ENCODE measurements at places on chromosomes 2 and 18.

- no peak for DNase-seq
These were observed 849 bp downstream of the AQP4 start for GRCh38 chr18:26864658-26865057.

DNA sequence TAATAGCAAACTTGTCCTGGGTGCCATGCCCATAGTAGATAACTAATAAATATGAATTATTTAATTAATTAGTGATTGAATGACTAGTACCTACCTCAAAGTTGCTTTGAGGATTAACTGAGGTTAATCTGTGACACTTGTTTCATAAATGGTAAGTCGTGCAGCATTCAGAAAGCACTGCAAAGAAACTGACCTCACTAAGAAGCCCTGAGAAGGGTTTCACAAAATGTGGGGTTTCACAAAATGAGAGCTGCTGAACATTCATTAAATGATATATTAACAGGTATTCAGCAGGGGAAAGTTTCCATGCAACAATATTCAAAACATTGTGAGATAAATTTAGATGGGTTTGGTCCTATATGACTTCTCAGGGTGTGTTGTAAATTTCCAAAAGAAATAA, 236.2 kb downstream of the OSR1 start:
- no peak for DNase-seq

DNA sequence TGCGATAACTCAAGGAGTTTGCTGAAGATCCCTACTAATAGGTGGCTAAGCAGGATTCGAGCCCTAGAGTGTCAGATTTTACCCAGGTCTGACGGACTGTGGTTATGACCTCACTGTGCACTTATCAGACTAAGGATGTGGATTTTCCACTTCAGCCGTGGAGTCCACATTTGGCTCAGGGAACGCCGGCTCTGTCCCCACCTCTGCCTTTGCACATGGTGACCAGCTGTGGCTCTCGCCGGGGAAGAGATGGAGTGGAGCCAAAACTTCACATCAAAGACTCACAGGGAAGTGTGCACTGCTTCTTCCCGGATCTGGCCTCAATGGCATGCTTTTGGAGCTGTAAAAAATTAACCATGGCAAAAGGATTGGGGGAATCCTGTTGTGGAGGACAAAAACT, 249.3 kb upstream of the APCDD1 start:
- no peak for DNase-seq

DNA sequence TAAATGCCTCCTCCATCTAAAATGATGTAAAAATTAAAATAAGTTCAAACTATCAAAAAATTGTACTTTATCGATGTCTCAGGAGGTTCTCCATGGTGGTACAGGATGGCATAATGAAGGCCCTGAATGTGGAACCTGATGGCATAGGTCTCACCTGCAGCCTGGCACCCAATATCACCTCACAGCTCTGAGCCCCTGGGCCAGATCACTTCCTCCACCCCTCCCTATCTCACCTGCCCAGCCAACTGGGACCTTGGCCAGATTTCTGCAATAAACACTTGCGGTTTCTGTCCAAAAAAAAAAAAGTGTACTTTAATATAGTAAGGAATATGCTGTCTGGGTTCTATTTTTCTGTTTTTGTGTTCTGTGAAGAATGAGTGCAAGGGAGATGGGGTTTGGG, 6.7 kb upstream of the RBM45 start:
- no peak for DNase-seq

GRCh38 chr2:207775473-207775872, 5.8 kb upstream of the FZD5 start:
- DNase-seq: no peak

DNA sequence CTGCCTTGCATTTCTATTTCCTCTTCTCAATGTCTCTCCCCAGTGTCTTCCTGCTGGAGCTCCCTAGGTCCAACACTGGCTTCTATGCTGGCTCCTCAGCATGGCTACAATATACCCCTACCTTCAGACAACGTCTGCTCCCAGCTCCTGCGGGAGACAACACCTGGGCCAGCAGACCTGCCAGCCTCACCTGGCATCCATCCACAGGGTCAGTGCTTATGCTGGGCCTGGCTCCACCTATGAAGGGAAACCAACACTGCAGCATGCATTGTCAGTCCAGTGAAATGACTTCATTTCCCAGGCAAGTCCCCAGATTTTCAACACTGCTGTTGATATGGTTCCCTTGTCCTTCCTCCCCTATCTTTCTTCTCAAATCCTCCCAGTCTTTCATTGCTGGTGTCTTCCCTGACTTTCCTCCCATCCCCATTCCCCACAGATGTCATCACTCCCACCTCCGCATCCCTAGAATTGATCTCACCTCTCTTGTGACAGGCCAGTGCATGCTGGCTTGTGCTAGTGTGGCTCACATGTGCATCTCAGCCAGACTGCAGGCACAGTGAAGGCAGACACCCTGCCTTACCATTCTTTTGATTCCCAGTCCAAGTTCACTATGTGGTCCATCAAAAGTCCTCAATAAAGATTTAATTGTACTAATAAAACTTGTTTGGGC, 98.0 kb downstream of the MYO5B start:
- no peak for DNase-seq

Data from activated CD4-positive, alpha-beta T cell treated with anti-CD3 and anti-CD28 coated beads for 48 hours (primary cell).